AG04449 (cell line): ENCODE measurements at places on chromosomes 6 and 20.

DNA sequence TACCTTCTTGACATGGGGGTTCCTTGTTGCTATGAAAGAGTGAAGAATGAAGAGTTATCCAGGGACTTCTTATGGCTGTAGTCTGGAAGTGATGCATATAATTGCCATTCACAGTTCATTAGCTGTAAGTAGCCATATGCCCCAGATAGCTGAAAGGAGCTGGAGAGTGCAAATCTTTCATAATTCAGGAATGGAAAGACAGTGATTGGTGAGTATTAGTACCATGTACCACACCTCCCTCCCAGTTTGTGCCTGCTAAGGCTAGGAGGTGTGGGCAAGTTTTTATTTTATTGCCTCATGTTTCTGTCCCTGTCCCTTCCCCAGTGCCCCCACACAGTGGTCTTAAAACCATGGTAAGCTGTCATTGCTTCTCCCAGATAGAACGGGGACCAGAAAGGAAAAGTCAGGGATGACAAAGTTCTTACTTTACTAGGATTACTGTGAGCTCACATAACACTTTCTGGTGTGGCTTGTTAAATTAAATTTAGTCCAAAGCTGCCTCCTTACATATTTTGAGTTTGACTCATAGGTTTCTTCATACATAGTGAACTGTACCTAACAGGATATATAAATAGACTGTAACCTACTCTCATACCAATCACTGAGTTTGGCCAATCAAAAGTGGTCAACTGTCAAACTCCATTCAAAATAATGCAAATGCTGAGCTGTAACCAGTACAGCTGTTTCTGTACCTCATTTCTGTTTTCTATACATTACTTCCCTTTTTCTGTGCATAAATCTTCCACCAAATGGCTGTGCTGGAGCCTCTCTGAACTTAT lies 119.4 kb downstream of the RFPL4B start:
- DNase-seq: peak; percentile 61

DNA sequence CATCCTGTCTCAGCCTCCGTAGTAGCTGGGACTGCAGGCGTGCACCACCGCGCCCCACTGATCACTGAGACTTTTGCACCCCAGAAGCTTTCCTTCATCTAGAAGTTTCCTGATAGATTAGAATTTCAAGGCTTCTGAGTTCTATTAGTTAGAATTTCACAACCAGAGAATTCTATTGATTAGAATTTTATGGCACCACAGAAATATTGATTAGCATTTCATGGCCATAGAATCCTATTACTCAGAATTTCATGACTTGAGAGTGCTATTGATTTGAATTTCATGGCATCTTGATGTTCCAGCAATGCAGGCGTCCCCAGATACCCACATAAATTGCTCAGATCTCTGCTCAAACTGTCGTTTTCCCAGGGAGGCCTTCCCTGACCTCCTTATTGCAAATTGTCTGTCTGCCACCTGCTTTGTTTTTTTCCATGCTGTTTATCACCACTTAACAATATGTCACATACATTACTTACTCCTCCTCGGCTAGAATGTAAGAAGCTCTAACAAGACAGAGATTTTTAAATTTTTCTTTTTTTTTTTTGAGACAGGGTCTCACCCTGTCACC lies 16.9 kb upstream of the CBFA2T2 start:
- DNase-seq: no peak

DNA sequence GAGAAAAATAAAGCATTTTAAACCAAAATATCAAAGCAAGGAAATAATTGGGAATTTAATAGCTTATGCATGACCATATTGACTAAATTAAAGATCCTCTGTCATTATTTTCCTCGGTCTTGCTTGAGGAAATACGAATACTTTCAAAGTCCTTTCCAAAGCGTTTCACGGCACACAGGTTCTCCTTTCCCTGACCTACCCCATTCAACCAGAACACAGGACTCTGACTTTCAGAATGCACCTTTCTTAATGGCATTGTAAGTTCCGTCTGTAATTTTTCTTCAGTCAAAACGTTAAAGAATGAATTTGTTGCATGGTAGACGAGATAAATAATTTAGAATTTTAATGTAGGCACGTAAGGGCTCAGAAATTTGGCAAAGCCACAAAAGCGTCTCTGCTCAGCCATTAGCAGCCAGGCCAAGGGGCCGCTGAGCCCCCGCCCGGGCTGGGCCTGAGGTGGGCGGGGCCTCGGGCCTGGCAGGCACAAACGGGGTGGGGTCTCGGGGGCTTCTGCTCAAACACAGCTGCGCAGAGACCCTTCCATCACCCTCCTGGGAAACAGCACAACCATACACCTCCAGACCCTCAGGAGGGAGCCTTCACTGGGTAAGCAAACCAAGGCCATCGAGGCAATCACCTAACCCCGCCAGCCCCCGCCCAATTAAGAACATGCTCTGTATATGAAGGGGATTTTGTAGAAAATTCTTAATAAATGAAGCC lies 3.4 kb downstream of the NEDD9 start:
- no peak for DNase-seq

GRCh38 chr20:38120625-38120988 lies 44.5 kb downstream of the TGM2 start:
- DNase-seq: no peak

DNA sequence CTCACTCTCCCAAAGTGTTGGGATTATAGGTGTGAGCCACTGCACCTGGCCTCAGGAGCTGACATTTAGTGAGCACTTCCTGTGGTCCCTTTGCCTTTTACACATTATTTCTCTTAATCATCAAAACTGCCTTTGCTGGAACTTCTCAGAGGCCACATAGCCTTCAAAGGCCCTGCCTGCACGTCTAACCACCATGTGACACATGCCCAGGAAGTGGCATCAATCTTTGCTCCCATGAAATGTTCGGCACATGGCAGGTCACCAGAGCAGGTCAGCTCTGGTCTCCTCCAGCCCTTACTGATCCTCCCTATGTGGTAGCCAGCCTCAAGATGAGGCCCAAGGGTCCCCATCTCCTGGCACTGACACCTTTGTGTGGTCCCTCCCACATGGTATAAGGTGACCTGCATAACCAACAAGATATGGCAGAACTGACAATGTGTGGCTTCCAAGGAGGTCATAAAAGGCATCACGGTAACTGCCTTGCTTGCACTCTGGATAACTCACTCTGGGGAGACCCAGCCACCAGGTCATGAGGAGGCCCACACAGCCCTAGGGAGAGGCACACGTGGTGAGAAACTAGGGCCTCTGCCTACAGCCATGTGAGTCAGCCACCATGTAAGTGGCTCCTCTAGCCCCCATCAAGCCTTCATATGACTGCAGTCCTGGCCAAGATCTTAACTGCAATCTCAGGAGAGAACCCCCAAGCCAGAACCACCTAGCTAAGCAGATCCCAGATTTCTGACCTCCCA lies 28.8 kb upstream of the HMGA1 start:
- DNase-seq: no peak

DNA sequence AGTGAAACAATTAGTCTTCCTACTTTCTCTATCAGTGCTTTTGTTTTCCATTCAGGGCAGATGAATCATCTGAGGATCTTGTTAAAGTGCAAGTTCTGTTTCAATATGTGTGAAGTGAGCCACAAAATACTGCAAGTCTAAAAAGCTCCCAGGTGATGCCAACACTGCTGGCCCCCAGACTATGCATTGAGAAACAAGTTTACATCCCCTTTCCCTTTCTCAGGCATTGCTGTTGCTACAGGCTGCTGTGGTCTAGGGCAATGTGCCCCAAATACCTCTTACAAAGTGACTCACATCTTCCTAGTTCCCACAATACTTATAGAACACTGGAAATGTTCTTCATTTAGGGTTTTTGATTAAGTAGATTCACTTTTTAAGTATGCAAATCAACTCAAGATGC lies 31.8 kb downstream of the ABRACL start:
- DNase-seq: peak; percentile 78

- DNase-seq: no peak
These were observed 1.5 kb downstream of the RBM38 start for GRCh38 chr20:57392512-57393271.

- no peak for DNase-seq
These were observed 34.8 kb downstream of the SCML4 start for GRCh38 chr6:107789361-107789760.

DNA sequence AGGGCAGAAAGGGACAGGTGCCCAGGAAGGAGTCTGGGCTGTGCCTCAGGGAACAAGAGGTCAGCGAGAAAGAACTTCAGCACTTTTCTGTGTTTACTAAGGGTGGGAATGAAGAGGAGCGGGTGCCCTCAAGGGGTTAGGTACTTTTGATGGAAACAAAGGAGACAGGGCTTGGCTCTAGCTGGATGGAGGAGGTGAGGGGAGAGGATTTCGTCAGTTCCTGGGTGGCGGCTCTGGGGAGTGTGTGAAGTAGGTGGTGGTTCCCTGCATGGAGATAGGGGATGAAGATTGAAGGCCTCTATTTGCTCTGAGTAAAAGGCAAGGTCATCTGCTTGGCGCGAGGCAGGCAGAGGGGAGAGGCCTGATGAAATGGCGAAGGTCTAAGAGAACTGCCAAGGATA lies 40.0 kb upstream of the ANKRD60 start:
- no peak for DNase-seq

DNA sequence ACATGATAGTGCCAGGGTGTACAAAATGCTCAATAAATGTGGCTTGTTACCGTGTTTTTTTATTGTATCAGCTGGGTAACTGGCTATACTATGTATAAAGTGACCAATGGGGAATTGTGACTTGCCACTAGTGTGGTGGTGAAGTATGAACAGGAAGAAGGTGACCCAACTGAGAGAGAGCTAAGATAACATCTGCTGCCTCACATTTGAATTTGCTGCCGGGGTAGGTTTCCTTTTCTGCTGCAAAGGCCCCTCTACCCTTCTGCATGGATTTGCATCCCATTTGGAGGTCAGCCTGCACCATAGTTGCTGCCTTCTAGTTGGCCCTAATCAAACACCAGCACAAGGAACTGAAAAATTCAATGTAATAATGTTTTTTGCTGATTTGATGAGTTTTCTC lies 24.1 kb downstream of the IL17A start:
- no peak for DNase-seq

- no peak for DNase-seq
These were observed 46.9 kb upstream of the TAB2 start for GRCh38 chr6:149270616-149271015.

- no peak for DNase-seq
These were observed 56.0 kb downstream of the DAAM2 start for GRCh38 chr6:39848171-39848570.

GRCh38 chr6:88586371-88587149 lies 376.9 kb downstream of the RNGTT start:
- no peak for DNase-seq

DNA sequence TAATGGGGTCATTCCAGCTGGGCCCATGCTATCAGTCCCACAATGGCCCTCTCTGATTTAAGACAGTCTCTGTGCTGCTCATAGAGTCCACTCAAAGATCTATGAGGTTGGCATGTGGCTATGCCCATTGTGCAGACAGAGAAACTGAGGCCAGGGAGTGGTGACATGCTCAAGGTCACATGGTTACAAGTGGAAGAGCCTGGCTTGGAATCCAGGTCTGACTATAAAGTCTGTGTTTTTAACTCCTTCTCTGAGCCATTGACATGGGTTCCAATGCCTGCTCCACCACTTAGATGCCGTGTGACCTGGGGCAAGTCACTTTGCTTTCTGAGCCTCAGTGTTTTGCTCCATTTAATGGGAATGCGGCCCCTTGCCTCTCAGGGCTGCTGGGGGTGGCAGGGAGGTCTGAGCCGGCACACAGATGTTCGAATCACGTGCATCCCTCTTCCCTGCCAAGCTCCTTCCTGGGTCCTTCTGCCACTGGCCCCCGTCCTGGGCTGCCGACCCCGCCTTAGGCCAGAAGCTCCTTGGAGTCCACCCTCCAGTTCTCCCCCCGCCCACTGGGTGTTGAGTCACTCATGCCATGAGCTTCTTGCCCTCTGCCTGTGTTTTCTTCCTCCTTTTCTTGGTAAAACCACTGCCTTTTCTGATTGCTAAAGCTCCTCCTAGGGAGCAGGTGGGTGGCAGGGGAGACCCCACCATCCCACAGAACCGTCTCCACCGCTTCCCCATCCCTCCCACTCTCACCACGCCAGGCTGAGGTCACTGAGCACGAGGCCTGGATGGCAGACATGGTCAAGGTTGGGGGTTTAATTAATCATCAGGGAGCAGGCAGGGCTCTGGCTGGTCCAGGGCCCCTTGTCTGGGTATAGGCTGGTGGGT lies 35.7 kb downstream of the CEBPB start:
- no peak for DNase-seq

DNA sequence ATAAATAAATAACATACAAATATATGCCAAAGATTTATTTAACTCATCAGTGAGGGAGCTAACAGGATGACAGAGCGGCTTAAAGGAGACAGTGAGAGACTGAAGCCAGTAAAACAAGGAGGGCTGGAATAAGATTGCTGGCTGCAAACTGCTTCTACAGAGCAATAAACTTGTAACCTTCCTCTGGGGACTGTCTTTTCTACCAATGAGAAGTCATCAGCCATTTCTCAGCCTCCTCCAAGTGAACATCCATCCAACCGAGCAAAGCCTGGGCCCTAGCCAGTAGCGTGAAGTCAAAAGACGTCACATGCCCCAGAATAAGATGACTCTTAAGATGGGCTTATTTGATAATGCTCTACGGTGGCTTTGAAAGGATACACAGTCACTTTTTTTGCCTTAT lies 42.5 kb downstream of the CPXM1 start:
- DNase-seq: no peak

DNA sequence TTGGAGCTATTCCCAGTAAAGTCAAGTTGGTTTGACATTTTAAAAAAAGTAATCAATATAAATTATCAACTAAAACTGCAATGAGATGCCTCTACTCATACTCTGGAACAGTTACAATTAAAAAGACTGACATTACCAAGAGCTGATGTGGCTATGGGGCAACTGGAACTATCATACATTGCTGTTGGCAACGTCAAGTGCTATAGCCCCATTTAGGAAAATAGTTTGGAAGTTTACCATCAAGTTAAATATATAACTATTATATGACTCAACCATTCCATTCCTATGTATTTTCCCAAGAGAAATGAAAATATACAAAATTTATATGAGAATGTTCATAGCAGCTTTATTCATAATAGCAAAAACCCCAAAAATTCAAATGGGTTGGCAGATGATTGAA lies 111.4 kb upstream of the HDGFL1 start:
- no peak for DNase-seq

- DNase-seq: peak; percentile 17
These were observed 125.2 kb downstream of the KIF6 start for GRCh38 chr6:39599973-39600372.

GRCh38 chr20:17761604-17762003 lies 61.8 kb downstream of the BANF2 start:
- no peak for DNase-seq

GRCh38 chr6:162627825-162628224 lies 99.7 kb downstream of the PRKN start:
- DNase-seq: no peak

DNA sequence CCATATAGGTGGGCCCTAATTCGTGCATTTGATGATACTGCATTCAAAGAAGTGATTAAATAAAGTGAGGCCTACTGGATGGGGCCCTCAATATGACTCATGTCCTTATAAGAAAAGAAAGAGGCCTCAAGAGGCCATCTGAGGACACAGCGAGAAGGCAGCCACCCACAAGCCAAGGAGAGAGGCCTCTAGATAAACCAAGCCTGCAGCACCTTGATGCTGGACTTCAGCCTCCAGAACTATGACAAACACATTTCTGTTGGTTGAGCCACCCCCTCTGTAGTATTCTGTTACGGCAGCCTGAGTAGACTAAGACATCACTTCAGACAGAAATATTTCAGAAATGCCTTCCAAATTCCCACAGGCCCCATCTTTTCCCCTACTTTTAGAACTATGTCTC lies 82.5 kb upstream of the PLEKHG1 start:
- DNase-seq: no peak

- no peak for DNase-seq
These were observed 6.1 kb upstream of the RWDD1 start for GRCh38 chr6:116564921-116565872.

- no peak for DNase-seq
These were observed 27.8 kb upstream of the MROH8 start for GRCh38 chr20:37207171-37207570.

- no peak for DNase-seq
These were observed 744 bp downstream of the RAB23 start for GRCh38 chr6:57221191-57221935.
